Fibroblast of villous mesenchyme (primary cell): ENCODE measurements at places on chromosomes 1 and 21.
A peak's percentile ranks its signal among the peaks of the same experiment; 100 is the strongest.

- DNase-seq, result no peak
These were observed 30.2 kb downstream of the TTC39A start for GRCh38 chr1:51299981-51300670.

DNA sequence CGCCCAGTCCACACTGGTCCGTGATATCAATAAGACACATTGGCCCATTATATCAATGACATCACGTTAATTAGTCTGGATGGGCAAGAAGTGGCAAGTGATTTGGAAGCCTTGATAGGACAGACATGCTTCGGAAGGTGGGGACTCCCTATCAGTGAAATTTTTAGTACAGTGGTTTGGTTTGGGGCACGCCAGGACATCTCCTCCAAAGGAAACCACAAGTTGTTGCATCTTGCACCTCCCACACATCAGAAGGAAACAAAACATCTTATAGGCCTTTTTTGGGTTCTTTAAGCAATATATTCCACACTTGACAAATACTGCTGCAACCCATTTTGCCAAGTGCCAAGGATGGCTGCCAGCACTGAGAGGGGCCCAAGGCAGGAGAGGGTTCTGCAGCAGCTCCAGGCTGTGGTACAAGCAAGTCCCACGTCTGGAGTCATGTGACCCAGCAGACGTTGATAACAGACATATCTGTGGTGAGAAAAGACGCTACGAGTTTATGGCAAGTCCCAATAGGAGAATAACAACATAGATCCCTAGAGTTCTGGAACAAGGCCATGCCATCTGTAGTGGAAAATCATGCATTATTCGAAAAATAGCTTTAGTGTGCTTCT, 95.3 kb upstream of the DISP3 start:
- no peak for DNase-seq

DNA sequence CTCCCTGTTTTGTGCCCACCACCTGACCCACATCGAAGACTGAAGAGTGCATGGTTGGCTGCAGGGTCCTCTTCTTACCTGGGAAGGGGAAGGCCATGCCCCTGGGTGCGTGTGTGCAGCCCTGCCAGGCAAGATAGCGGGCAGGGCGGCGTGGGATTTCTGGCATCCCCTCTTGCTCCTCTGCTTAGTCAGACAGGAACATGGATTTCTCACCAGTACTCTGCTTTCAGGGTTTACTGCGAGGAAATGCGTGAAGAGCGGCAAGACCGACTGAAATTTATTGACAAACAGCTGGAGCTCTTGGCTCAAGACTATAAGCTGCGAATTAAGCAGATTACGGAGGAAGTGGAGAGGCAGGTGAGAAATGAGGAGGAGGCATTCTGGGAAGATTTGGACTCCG, 15.5 kb upstream of the MIIP start:
- DNase-seq, result no peak

GRCh38 chr1:226131639-226132038, 54.9 kb downstream of the ACBD3 start:
- no peak for DNase-seq

- DNase-seq, result peak; percentile 44
These were observed 35.1 kb downstream of the FGGY start for GRCh38 chr1:59331686-59332620.

GRCh38 chr1:222107975-222108374, 366.1 kb upstream of the DUSP10 start:
- DNase-seq, result no peak

- peak; percentile 5 for DNase-seq
These were observed 40.7 kb downstream of the RPS6KA1 start for GRCh38 chr1:26570287-26570686.

DNA sequence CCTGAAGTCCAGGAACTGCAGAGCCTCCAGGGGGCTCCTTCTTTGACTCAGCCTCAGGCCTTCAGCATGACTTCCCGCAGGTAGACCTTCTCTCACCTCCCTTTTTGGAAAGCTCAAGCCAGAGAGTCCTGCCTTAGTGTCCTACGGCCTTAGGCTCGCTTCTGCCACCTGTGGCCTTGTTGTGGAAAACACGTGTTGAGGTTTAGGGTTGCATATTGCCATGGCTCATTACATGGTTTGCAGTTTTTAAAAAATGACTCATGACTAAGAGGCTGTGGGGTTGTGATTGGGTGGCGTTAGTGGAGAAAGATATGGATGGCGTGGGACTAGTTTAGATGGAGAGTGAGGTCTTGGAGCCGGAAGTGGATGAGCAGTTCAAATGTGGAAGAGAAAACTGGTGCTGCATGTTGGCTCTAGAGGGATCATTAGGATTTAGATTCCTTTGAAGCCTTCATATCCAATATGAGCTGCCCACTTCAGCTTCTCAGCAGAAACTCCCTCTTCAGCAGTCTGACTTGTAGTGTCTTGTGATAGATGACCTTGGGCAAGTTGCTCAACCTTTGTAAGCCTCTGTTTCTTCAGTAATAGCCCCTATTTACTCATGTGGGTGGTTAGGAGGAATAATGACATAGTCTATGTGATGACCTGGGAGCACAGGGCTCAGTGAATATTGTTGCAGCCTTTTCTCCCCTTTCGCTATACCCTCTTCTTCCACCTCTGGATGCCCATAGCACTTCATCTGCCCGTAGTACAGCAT, 6.5 kb upstream of the FGGY start:
- DNase-seq, result peak; percentile 62

DNA sequence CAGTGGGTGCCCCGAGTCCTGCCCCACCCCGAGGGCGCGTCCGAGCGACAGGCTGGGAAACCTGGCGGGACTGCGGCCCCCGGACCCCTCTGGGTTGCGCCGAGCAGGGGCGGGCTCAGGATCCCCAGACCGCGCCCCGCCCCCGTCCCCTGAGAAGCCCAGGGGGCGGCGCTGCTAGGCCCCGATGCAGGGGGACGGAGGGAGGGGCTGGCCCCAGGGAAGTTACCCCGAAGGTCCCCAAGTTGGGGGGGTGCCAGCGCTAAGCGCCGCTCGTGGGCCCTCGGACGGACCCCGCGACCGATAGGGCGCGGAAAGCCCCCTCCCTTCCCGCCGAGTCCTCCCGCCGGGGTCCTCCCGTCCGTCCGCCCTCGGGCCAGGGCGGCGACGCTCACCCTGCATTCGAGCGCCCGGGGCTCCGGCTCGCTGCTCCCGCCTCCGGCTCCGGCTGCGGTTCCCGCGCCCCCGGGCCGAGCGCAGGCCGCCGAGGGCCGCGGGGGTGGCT, 414 bp downstream of the GPR153 start:
- peak; percentile 27 for DNase-seq

DNA sequence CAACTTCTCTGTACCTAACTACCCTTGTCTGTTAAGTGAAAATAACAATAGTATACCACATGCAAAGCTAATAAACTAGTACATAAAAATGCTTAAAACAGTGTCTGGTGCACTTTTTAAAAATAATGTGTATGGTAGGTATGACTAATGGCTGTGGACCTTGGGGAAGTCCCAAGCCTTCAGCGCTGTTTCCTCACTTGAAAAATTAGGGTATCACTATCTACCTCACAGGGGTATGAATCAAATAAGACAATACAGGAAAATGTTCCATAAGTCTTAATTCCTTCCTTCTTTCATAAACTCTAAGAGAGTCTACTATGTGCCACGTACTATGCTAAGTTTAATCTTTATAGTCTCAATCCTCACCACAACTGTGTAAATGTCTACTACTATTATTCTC, 32.0 kb downstream of the EGLN1 start:
- DNase-seq, result peak; percentile 48

DNA sequence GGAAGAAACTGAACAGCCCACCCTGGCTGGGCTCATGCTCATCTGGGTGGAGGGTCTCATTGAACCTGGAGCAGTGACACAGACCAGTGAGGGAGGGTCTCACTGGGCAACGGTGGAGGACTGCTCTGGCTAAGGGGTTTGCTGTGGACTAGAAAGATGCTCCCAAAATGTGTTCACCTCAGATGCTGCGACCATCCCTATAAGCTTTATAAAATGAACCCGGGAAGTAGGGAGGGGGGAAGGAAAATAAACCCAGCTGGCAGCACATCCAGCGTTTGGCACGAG, 34.5 kb upstream of the LBR start:
- DNase-seq, result no peak

DNA sequence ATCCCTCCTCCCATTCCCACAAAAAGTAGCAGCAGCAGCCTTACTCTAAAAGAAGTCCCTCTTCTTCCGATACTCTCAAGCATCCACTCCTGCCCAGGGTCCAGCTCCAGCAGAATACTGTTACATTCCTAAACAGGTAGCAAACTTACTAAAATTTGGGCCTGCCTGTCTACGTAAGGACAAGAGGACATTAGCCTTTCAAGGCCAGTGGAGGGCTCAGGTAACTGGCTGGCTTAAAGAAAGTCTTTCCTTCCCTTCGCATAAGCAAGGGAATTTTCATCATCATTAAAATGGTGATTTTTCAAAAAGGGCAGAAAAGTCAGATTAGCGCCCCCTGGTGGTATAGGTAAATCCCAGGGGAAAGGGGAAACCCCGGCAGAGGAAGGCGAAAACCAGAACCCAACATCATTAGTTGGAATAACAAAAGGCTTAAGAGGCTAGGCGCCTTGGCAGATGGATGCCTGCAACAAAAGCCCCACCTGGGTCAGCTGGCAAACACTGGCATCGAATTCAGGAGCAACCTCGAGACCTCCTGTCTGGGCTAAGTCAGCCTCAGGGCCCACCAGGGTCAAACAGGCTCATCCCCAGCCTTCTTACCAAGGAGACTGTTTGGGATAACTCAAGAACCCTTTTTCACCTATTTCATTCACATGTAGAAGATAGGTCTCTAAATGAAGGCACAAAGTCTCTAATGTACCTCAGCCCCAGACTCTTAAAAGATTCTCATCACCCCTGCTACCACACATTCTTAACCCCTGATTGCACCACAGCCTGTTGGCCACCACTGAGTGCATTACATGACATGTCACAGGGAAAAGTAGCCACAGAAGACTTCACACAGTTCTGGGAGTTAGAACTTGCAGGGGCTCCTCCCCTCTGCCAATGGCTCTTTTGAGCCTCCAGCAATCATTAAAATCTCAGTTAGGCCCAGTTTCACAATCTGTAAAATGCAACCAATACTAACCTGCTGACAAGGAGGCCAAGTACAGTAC, 36.7 kb downstream of the ERI3 start:
- peak; percentile 47 for DNase-seq

- no peak for DNase-seq
These were observed 89.4 kb downstream of the LPAR3 start for GRCh38 chr1:84803604-84804003.

GRCh38 chr1:9555942-9556341, 16.7 kb downstream of the SLC25A33 start:
- DNase-seq, result no peak

DNA sequence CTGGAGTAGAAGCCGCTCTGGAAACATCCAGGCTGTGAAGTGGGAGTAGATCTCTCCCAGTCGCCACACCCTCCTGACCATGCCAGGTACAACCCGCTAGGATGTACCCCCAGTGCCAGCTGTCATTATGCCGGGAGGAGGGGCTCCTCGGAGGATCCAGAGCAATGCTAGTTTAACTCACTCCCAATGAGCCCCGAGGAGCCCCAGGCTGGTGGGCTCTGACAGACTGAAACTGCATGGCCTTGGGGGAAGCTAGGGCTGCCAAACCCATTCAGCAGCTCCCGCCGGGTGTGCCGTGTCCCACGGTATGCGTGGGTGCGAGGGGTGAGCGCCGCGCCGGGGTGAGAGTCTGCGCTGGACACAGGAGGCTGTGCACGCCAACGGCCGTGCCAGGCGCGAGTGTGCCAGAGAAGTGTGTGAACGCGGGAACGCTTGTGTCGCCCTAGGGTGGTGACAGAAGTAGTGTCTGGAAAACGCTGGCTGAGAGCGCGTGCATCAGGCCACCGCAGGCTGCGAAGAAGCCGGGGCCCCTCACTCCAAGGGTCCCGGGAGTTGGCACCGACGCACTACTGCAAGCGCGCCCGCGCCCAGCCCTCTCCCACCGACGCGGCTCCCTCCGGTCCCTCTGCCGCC, 177.1 kb upstream of the EDN2 start:
- DNase-seq, result no peak

GRCh38 chr1:18179009-18179408, 71.4 kb downstream of the IGSF21 start:
- DNase-seq, result no peak

DNA sequence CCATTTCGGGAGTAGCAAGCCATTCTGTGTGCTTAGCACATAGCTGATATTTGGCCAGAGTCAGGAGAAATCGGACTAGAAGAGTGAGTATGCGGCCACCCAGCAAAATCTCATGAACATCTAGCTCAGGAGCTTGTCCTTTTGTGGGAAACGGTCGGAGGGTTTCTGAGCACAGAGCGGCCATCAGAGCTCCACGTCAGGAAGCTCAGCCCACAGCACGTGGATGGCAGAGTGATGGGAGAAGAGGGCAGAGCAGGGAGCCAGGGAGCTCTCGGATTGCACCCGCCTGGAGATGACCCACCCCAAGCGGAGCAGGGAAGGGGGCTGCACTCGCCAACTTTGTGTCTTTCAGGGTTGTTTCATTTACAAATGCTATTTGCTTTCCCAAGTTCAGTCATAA, 13.9 kb downstream of the RCAN3 start:
- DNase-seq, result no peak

DNA sequence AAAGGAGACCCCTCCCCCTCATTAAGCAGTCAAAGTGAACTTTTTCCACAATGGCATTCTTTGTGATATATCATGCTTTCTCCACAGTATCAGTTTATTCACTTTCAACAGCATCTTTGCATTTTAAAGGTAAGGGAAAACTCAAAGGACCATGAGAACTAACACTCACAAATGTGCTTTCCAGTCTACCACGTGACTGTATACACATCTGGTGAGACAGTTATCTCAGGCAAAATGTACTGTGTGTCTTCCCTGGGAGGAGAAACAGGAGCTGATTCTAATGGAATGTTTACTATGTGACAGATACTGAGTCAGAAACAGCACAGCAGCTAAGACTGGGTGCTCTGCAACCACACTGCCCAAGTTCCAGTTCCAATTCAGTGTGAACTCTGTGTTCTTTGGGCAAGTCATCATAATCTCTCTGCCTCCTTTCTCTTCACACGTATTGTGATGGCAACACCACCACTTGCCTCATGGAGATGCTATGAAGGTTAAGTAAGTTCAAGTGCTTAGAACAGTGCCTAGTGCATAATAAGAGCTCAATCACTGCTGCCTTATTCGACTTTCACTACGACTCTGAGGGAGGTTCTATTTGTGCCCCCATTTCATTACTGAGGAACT, 79.0 kb downstream of the SLC45A1 start:
- peak; percentile 99 for DNase-seq

DNA sequence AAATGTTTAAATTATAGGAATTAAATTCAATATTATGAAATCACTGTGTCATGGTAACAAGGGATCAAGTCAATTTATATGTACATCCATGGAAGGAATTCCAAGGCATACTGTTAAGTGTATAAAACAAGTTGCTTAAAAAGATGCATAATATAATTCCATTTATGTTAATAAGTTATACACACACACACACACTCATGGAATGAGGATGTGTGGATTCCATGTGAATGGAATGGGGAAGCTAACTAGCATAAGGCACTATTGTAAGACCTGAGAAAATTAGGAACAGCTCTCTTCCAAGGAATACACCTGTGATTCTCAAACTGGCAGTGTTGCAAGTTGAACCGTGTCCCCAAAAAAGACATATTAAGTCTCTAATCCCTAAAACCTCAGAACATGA, 17.6 kb upstream of the TRAF3IP3 start:
- DNase-seq, result no peak

- DNase-seq, result no peak
These were observed 5.4 kb downstream of the PAX7 start for GRCh38 chr1:18635891-18636595.

- DNase-seq, result no peak
These were observed 96.6 kb downstream of the SIPA1L2 start for GRCh38 chr1:232533328-232533727.
